Gastrocnemius medialis (tissue), 4 donors: ENCODE measurements at places on chromosomes 4 and X.

GRCh38 chr4:184471881-184472613 is 2.3 kb downstream of the IRF2 start:
- no peak for DNase-seq

GRCh38 chr4:139777757-139778156 is 112.1 kb downstream of the MGST2 start:
- DNase-seq = peak; percentile 60

DNA sequence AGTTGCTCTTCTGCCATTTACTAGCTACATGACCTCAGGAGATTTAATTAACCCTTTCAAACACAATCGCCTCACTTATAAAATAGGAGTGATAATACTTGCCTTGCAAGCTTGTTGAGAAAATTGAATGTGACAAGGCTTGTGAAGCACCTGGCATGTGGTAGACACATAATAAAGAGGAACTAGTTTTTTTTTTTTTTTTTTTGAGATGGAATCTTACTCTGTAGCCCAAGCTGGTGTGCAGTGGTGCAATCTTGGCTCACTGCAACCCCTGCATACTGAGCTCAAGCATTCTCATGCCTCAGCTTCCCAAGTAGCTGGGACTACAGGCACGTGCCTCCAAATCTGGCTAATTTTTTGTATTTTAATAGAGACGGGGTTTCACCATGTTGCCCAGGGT is 73.7 kb upstream of the STIM2 start:
- DNase-seq = no peak

DNA sequence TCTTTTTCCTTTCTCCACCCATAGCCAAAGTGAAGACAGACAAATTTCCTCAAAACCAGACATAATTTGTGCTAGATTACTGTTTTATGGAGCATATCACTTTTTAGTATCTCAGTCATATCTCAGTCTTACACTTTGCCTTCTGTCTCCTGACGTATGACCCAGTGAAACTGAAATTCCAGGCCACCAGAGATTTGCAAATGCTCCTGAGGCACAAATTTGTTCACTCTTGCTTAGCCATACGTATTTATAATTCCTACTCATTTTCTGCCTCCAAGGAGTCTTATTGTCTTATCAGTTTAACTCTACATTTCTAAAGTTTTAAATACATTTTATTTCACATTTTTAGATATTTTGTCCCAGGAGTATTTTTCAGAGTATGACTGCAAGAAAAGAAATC is 10.0 kb downstream of the TMEM156 start:
- no peak for DNase-seq

- no peak for DNase-seq
These were observed 349.9 kb upstream of the KLF3 start for GRCh38 chr4:38313999-38314561.

GRCh38 chr4:10703156-10703555 is 18.6 kb upstream of the CLNK start:
- DNase-seq = no peak

- DNase-seq = no peak
These were observed 211.4 kb downstream of the FSTL5 start for GRCh38 chr4:161952382-161952781.

DNA sequence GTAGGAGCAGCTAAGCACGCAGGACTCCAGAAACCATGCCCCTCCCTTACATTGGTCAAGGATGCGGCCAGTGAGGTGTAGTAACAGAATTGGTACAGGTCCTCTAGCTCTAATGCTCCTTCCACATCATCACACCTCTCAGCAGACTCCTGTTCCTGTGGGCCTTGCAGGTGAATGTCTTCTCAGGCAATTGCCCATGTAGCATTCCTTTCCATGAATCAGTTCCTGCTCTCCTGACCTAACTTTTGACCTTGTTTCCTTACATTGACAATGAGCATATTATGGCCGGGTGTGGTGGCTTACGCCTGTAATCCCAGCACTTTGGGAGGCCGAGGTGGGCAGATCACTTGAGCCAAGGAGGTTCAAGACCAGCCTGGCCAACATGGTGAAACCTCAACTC is 31.3 kb downstream of the MAP7D3 start:
- DNase-seq = no peak

DNA sequence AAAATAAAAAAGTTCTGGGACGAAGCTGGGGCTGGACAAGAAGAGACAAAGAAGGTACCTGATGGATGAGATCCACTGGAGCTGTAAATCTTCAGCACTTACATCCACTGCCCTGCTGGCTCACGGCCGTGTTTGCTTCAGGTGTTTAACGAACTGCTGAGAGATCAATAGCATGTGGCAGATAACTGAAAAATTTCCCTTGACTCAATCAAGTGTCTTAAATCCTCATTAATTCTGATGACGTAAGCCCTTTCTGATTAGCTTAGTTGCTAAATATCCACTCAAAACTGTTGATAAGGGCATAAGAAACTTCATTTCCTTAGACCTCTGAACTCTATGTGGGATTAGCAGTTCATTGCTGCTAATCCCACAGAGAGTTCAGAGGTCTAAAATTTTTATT is 354.2 kb upstream of the HS3ST1 start:
- DNase-seq = no peak

- DNase-seq = no peak
These were observed 132.4 kb downstream of the MAGEC1 start for GRCh38 chrX:142036116-142036515.

- no peak for DNase-seq
These were observed 98.8 kb downstream of the CDS1 start for GRCh38 chr4:84681486-84682274.
